ENCODE measurements at places on chromosomes 5 and 9.

- DNase-seq, result no peak
These were observed 26.4 kb downstream of the C9orf43 start for GRCh38 chr9:113436728-113437515.

DNA sequence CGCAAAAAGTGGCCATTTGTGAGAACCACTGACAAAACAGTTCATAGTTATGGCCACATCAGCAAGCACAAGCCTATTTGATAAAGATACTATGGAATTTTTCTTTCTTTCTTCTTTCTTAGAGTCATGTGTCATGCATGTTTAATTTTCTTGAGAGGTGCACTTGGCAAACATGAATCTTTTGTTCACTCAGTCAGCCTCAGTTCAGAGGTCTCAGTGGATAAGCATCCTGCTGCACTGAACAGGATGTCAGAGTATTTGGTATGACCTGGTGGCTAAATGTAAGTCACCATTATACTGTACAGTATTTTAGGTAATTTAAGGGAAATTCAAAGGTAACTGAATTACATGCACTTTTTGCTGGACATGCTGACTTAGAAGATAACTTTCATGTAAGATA, 5.4 kb downstream of the NNT start:
- DNase-seq, result no peak

- no peak for DNase-seq
These were observed 33.6 kb downstream of the COL15A1 start for GRCh38 chr9:98977246-98977714.

DNA sequence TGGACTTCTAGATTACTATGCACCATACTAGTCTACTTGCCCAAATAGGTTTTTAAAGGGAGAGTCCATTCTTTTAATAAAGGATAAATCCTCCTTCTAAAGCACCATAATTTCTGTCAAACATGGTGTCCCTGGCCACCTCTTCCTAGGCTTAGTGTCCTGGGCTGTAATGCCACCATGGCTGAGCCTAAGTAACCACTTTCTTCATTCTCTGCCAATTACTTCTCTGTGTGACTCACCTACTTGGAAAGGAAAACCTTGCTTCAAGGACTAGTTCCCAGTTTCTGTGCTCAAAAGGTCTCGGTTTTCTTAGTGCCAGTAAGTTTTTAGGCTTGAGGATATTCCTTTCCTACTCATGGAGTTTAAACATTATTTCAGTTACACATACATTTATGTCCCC, 273.4 kb downstream of the DENND1A start:
- no peak for DNase-seq

DNA sequence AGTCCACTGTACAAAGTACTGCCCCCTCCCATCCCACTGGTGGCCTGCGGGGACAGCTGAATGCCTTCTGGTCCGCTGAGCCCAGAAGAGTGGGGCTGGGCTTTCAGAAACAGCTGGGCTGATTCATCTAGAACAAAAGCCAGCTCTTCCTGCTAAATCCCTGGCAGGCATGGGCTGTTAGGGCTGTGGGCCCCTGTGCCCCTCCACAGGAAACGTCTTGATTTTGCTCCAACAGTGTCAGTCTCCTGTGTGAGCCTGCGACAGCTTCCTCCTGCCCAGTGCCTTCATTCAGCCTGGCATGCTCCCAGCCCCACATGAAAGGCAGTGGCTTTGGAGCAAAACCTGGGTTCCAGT, 6.9 kb upstream of the GSN start:
- DNase-seq, result no peak

- no peak for DNase-seq
These were observed 508.3 kb downstream of the EBF1 start for GRCh38 chr5:158591301-158591863.

DNA sequence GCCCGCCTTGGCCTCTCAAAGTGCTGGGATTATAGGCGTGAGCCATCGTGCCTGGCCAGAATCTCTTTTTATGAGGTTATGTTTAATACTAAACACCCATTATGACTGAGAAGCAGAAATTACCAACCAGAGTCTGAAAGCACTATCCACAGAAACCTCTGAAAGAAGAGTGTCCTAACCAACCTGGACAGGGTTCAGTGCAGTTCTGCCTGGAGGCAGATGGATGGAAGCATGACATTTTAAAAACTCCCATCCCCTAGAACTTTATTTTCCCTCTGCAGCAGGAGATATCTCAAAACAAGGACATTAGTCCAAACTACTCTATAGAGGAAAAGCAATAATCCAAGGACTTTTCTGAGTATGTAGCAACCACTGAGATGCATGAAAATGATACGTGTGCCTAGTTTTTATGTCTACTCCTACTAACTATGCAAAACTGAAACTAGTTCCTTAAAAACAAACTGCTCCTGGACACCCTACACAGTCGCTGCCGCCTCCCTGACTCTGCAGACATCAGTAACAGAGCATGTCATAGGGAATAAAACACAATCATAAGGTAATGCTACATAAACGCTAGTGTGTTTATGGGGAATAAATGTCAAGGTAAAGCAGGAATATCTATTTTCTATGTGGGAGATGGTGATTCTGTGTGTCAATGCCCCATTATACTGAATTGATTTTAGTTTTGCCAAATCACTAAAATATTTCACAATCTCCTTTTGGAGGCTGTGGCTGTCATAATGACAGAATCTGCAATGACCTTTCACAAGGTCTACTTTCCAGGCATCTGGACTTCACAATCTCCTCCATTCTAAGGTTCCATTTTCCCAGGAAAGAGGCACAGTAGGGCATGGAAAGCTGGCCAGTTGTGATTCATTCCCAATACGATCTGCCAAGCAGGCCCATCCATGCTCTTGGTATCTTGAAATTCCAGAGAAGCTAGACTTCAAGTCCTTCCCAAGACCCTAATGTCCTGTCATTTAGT, 122.8 kb downstream of the SIL1 start:
- DNase-seq, result no peak

DNA sequence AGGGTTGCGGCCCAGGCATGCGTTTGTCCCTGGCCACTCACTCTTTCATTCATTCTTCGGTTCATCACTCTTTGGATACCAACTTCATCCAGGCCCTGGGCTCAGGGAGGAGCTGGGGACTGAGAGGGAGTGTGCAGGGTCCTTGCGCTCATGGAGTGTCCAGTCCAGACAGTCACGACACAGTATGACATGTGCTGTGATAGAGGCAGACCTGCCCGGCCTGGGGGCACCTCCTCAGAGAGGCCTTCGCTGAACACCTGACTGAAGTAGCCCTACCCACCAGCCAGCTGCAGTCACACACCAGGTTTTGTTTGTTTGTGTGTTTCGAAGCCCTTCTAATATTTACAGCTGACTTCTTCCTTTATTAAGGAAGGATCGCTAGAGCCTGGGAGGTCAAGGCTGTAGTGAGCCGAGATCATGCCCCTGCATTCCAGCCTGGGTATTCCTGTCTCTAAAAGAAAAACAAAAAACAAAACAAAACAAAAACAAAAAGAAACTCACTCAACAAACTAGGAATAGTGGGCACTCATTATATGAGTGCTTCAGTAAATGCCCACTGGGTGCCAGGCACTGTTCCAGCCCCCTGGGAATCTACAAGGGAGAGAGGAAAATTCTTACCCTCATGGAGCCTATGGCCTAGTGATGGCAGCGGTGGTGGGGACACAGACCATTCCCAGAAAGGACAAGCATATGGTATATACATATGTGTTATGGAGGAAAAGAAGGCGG, 6.3 kb upstream of the PSD2 start:
- no peak for DNase-seq

DNA sequence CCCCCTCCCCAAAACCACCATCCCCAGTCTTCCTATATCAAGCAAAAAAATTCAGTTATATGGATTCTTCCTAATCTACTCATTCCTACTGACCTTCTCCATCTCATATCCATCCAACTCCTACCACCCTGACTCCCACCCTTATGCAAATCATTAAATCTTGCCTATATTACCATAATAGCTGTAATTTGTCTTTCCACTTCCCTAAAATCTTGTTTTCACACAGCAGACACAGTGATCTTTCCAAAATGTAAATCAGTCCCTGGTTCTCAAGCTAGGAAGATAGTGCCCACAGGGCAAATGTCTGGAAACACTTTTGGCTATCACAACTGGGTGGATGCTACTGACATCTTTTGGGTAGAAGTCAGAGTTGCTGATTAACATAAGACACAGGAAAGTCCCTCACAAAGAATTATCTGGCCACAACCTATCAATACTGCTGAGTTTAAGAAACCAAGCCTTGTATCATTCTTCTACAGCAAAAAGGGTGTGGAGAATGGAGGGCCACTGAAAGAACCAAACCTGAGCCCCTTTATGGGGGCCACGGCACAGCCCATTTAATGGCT, 1.4 kb downstream of the SRA1 start:
- no peak for DNase-seq

DNA sequence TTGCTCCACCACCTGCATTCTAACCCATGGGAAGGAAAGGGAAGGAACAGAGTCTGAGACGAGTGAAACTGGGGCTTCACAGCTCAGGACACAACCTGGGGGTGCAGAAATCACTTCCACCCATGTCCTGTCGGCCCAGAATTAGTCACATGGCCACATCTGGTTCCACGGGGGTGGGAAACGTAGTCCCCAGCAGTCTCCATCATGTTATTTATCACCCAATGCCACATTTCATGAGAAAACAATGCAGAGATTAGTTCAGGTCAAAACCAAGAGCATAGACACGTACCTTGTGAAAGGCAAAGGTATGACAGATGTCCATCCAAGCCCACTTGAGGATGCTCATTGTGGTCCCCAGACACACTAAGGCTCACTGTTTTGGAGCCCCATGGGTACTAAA, 125.1 kb downstream of the MED10 start:
- DNase-seq, result no peak

DNA sequence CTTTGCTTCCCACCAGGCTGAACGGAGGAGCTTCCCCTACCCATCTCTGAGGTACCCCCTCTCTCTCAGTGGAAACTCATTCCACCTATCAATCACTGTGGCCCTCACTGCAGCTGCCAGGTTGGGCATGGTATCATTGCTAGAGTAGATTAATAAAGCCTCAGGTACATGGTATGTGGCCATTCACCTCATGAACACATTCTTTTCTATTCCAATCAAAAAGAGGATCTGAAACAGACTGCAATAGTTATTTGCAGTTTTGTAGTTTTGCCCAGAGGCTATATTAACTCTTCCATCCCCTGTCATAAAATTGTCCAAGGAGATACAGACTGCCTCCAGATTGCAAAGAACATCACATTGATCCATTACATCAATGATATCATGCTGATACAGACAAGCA, 85.8 kb upstream of the MVB12B start:
- no peak for DNase-seq

DNA sequence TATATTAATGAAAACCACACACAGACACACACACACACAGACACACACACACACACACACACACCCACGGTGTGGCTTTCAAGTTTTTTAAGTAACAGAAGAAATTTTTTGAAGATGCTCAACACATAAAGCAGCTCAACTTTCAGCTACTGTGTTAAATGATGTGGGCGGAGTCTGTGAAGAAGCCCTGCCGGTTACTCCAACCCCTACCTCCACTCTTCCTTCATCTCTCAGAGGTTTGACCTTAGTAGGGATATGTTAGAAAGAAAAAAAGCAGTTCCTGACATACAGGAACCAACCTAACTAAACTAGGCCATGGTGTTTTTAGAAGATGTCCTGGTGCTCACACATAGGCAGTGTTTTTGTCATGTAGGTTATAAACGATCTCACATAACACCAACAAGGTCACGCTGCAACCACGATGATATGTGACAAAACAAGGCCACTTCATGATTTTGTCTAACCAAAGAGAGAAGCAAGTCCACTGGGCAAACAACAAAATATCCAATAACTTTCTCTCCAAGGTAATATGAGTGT, 112.8 kb downstream of the EMB start:
- no peak for DNase-seq

DNA sequence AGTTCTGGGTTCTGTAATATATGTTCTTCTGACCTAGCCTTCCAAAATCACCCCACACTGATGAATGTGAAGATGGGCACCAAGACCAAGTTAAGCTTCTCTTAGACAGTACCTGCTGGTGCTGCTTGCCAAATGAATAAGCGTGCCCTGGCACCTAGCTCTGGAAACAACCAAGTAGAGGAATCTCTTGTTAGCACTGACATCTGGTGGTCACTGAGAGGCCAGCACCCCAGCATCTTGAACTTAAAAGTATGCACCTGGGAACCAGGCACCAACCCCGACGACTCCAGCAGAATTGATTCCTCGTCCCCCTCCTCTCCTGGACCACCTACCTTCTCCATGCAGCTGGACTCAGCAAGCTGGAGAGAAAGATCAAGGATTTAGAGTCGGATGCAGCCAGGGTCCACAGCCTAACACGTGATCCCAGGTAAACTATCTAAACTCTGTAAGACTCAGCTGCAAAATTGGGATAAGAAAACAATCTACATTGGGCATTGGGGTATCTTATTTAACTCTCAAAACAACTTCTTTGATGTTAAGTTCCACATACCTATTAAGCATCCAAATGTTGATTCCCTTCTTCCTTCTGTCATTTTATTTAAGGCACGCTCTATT, 89.8 kb downstream of the SLC1A3 start:
- DNase-seq, result peak; percentile 46

- DNase-seq, result no peak
These were observed 122.9 kb downstream of the MACROH2A1 start for GRCh38 chr5:135276151-135276550.

DNA sequence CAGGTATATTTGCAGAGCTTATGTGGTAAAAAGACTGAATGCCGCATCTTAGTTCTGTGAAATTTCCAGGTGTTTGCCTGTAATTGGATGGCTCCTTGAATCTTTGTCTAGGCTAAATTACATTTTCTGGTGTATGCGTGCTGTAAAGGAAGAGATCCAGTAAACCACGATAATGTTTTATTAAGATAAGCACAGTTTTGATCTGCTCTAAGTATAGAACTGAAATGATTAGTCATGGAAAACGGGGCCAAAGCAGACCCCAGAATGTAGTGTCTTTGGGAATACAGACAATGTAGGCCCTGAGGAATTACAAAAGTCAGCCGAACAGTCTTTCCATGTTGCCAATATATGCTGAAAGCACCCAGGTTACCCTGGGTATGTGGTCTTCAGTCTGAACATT, 257.3 kb downstream of the FANCC start:
- no peak for DNase-seq

GRCh38 chr5:126339215-126339805, 83.9 kb upstream of the GRAMD2B start:
- DNase-seq, result peak; percentile 18

Measured in progenitor cell of endocrine pancreas (in vitro differentiated cells).